ENCODE measurements at places on chromosomes 5 and 9.

- DNase-seq = no peak
Measured at GRCh38 chr5:179242676-179243075, 102.6 kb downstream of the ADAMTS2 start.

DNA sequence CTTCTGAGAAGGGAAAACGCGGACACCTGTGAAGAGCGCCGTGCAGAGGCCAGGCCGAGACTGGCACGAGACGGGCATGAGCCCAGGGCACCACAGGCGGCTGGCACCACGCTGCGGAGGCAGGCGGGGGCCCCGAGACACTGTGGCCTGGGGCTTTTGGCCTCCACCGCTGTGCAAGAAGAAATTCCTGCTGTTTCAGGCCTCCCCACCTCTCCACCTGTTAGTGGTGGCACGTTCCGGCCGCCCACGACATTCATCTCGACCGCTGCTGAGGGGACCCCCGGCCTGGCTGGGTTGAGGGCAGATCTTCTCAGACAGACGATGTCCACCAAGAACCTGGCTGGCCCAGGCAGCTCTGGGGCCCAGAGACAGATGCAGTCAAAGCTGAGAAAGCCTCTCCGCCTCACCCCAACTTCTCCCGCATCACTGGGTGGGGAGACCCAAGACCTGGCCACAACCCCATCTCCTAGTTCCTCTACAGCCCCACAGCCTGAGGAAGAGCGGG, 11.5 kb downstream of the NACC2 start:
- DNase-seq = no peak

DNA sequence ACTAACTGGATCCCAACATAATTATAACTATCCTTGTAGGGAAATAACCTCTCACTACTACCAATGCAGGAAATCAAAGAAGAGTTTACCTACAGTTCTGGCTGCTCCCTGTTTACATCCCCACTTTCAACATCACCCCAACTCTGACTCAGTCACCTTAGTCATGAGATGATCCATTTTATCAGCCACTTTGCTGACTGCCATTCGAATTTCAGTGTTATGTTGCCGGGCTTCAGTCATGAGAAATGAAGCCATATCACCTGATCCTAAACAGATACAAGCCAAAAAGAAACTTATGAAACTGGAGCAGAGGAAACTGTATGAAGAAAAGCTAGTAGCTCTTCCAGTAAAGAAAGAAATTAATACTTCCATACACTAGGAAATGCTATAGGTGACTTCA, 33.7 kb downstream of the SLC31A2 start:
- no peak for DNase-seq

DNA sequence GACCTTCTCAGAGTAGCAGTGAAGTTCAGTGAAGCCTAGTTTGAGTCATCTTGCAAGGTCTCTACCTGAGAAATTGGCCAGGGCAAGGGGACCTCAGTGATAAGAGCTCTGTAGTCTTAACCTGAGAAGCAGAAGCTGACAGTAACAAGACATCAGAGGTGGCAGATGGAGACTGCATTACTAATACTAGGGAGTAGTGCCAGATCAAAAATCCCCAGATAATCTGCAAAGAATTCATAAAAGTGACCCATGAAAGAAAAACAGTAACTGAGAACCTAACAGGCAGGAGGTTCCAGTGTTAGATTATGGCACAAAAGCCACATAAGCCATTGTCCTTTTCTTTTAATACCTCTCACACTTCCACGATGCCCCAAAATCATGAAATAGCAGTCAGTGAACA, 175.5 kb downstream of the MUSK start:
- DNase-seq = no peak

- no peak for DNase-seq
Measured at GRCh38 chr5:14660833-14661232, 3.7 kb upstream of the OTULIN start.

DNA sequence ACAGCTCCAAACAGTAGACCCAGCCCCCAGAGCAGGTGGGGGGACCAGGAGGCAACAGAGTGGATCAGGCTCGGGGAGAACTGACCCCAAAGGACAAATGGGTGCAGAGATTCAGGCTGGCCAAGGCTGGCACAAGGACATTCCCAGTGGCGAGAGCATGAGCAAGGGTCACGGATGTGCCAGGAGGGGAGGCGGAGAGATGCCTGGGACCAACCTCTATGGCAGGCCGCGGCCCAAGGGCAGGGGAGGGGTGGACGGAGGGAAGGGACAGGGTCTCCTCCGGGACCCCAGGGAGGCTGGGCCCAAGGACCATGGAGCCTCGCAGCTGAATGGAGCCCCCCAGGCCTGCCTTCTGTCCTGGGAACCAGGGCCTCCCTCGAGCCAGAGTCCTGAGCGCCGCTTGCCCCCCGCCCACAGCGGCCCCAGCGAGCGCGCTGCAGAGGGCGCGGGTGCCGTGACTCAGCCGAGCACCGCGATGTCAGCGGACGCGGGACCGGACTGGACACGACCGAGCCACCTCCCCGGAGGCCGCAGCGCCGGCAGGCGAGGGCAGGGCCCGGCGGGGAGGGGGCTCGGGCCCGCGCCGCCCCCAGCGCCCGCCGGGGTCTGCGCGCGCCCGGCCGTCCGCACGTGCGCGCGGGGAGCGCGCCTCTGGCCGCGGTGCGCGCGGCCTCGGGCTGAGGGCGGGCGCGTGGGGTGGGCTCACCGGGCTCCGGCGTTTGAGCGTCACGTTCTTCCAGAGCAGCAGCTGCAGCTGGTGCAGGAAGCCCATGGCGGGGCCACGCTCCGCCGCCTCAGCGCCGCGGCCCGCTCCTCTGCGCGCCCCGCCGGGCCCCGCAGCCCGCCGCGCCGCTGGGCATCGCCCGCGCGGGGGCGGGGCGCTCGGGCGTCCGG, at the start of gene ABCA2:
Gene ABCA2, minus strand, starts transcription at position 869 of the 894 bp plus-strand sequence. Its CDS starts 97 bp downstream, at position 772.
- DNase-seq = no peak

DNA sequence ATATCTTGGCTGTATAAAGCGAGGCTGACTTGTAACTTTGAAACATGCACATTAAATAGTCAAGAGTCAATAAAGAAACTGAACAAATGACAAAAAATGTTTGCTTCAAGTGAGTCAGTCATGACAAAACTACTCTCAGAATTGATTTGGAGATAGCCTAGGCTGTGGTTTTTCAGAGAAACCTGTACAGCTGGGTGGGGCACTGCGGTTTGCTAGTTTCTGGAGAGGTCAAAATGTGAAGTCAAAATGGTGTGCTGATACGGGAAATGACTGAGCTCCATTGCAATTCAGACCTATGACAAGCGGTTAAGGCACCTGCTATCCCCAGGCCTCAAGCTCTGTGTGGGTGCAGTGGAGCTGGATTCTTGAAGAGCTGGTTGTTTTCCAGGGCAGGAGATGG, 10.3 kb upstream of the CD180 start:
- DNase-seq = peak; percentile 87

- DNase-seq = no peak
Measured at GRCh38 chr9:121302786-121303185, 34.8 kb downstream of the GSN start.

GRCh38 chr5:149677731-149678130, 52.4 kb upstream of the PPARGC1B start:
- no peak for DNase-seq

DNA sequence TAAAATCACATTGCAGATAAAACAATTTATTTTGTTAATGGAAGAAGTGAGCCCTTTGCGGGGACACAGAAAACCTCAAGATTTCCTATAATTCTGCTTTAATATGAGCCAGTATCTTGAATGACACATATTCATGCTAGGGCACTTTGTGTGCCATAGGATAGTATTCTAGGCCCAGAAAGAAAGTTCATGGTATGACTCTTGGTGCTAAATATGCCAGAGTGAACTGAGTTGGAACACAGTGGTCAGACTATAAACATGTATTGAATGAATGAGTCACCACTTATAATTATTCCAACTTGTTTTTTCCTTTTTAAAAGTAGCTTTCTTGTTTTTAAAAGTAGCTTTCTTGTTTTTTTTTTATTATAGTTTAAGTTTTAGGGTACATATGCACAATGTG, 46.0 kb downstream of the ADAMTS19 start:
- DNase-seq = no peak

GRCh38 chr5:2213121-2213730, 330.5 kb upstream of the IRX4 start:
- no peak for DNase-seq

DNA sequence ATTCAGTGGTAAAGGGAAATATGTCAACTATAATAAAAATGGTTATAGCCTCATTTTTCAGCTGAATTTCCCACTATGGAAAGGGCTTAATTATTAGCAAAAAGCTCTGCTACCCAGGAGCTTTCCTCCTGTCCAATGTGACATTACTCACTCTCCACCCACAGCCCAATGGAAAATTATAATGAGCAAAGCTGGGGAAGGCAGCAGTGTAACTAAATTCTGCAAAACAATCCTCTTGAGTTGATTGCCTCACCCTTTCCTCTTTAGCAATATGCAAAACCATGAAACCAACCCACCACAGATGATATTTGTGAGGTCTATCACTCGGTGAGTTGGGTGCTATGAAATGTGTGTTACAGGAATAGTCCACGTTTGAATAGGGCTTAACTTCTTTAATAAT, 14.0 kb upstream of the PLPPR1 start:
- DNase-seq = no peak

DNA sequence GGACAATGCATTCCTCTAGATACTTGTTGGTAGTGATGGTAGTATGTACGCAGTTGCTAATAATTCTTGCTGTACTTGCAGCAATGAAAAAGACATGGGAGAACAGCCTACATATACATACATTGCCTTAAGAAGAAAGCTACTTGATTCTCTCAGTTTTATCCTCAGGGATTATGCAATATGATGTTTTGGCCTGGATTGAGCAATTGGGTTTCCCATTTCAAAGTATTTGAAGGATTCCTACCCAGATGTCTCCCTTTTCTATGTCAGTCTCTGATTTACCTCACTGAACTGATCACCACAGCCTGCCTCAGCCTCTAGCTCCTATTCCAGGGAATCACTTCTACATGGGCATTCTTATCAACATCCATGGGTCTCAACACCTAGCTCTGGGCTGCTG, 210.1 kb upstream of the CDH10 start:
- no peak for DNase-seq

GRCh38 chr5:127111112-127111511, 37.8 kb upstream of the C5orf63 start:
- no peak for DNase-seq

DNA sequence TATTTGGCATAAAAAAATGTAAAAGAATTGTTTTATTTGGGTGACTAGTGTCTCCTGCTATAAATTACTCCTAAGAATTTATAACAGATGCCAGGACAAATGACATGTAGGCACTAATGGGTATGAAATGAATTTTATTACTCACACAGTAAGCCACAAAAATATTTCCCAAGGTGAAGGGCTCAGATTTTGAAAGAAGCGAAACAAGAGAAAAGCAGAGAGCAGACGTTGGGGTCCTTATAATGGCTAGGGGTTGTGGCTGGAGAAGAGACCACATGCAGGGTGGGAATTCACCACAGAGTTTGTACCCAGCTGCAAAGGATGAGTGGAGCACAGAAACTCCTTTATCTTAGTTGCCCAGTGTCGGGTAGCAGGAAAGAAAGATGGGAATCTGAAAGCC, 45.0 kb upstream of the PRR16 start:
- no peak for DNase-seq

DNA sequence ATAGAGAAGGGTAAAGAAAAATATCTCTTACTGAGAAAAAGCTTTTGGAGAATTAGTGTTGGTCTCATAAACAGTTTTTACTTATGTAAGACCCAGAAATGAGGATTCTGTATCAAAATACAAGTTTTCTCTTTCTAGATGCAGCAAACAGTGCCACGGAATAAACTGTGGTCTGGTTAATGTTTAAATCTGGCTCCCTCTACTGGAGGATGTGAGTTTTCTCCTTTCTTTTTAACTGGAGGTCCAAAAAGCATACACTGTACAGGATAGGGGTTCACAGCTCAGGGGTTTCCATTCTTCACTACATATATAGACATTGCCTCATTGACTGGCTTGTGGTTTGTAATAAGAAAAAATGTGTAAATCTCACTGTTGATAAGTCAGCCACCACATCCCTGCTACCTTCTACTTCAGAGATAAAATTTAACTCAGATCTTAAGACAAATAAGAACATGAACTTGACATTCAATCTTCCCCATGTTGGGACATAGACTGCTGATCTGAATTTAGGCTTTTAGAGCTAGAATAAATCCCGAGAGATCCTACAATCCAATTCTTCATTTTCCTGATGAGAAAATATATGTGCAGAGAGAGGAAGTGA, 98.9 kb downstream of the CFAP95 start:
- peak; percentile 15 for DNase-seq

DNA sequence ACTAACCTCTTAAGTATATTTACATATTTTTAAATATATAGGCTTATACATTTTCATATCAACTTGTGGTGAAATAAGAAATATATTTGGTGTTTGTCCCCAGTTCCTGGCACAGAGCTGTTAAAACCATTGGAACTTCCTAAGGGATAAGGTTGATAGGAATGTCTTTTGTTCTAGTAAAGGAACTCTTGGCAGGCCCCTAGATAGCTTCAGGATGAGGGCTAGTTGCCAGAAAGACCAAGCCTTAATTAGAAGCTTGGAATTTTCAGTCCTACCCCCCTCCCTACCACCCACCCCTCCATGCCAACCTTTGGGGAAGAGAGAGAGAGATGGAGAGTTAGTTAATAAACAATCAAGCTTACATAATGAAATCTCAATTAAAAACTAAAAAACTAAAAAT, 638.6 kb upstream of the ACO1 start:
- no peak for DNase-seq

DNA sequence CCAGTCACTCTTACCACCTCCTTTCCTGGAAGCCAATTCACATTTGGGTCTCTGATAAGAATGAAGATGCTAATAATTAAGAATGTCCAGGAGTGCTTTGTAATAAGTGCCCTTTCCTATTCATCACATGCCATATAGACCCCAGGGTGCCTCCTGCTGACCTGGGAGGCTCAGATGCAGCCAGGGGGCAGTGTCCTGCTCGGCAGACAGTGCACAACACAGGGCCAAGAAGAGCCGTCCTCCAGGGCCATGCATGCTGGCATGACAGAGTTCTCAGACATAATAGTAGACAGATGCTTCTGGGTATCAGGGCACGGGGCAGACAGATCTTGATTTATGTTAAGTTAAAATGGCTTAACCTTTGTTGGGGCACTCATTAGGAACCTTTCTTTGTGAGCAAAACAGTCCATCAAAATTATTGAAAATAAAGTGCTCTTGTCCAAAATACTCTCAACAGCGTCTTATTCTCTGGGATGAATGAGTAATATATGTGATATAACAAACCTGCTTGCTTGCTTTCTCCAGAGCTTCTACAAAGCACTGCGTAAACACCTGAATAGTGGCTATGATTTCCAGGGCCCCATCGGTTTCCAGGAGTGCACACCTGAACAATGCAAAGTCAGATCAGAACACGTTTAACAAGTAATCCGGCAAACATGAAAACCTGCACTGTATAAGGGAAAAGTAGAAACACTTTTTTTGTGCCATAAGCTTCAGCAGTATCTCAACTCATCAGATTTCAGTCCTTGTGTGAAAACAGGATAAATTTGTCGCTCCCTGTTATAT, 192.7 kb downstream of the FANCC start:
- DNase-seq = no peak

Data from activated T-cell treated with anti-CD3 and anti-CD28 coated beads, Interleukin-2, amount 50 U/mL, for 72 hours (primary cell).